ENCODE measurements at places on chromosomes 16 and 17. TPM values are rescaled to one million over a fixed set of nuclear protein-coding genes. Genes with fewer than 3 reads are reported as not detected.

The HOXB8 gene
- total RNA-seq, result not detected

The ERN2 gene
- 0.45 TPM for total RNA-seq

- DNase-seq, result no peak
These were observed 17.1 kb upstream of the C17orf58 start for GRCh38 chr17:68013385-68013784.

- no peak for DNase-seq
These were observed 50.6 kb downstream of the RNF112 start for GRCh38 chr17:19461681-19462080.

DNA sequence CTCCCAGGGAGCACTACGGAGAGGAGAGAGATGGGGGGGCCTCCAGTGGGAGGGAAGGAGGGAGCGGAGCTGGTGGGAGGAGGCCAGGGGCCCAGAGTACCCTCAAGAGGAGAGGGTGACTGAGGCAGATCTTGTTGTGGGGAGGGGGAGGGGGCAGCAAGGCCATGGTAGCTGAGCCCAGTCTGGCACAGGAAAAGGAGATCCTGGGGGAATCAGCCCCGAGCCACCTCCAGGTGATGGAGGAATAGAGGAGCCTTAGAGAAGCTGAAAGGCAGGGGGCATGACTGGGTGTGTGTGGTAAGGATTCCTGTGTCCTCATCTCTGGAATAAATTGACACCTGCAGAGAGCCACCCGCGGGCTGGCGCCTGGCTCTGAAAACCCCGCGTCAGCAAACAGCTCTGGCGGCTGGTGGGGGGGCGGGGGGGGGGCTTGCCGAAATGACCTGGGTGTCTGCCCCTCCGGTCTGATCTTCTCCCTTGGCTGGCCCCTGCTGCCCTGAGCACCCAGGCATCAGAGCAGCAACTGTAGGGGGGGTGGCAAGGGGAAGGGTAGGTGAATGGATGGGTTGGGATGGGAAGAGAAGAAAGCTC lies 1.3 kb upstream of the NLGN2 start:
- no peak for DNase-seq

The FAM117A gene
- 5.2 TPM for total RNA-seq

The IL17C gene
- total RNA-seq, result not detected

The CD300LG gene
- total RNA-seq, result not detected

DNA sequence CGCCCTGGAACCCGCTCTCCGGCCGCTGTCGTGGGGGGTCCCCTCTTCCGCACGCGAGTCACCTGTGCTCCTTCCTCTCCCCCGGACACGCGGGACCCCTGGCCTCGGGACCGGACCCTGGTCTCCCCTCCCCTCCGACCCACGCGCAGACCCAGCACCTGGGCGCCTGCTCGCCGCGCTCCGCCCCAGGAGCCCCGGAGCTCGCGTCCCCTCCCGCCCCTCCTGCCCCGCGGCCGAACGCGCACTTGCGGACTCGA lies 762 bp downstream of the RAB40B start:
- DNase-seq, result no peak

GRCh38 chr17:61087024-61087423 lies 312.6 kb upstream of the TBX2 start:
- no peak for DNase-seq

DNA sequence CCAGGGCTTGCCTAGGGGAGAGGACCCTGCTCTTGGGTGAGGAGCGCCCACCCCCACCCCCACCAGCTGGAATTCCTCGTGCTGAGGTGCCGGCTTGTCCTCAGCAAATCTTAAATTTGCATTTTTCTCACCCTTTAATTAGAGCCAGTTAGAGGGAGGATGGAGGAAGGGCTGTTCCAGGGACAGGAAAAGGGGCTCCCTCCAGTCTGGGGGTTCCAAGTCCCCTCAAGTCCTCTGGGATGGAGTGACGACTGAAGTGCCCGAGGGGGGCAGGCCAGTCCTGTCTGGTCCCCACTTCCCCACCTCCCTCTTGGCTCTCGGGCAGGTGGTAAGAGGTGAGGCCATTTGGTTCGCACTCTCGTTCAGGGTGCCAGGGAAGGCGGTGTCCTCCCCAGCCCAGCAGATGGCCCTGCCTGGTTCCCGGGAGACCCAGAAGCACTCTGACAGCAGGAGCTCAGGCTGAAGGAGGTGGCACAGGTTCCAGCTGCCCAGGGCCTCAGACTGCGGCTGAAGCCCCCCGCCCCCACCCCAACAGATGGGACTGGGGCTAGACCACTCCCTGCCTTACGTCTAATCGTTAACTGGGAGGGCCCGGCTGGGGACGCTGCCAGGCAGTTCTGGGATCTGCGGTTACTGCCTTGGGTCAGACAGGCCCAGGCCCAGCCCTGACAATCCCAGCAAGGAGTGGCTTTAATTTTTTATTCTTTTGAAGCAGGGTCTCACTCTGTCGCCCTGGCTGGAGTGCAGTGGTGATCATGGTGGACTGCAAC lies 2.2 kb downstream of the RAB26 start:
- DNase-seq, result peak; percentile 70

DNA sequence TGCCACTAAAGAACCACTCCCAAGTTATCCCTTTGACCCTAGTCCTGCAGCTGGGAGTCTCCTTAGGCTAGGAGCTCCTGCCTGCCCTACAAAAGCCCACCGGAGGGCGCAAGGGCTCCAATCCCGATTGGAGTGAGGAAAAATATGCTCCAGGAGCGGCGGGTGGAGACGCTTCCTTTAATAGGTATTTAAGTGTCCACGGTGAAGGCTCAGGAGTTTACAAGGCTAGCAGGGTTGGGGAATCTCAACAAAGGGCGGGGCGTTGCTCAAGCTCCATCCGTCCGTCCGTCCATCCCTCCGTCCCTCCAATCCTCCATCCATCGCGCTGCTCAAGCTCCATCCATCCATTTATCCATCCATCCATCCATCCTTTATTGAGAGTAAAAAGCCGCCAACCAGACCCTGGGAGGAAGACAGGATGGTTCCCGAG lies 556 bp upstream of the SPNS1 start:
- peak; percentile 61 for DNase-seq

- no peak for DNase-seq
These were observed 35.5 kb downstream of the CPNE2 start for GRCh38 chr16:57127836-57128235.

DNA sequence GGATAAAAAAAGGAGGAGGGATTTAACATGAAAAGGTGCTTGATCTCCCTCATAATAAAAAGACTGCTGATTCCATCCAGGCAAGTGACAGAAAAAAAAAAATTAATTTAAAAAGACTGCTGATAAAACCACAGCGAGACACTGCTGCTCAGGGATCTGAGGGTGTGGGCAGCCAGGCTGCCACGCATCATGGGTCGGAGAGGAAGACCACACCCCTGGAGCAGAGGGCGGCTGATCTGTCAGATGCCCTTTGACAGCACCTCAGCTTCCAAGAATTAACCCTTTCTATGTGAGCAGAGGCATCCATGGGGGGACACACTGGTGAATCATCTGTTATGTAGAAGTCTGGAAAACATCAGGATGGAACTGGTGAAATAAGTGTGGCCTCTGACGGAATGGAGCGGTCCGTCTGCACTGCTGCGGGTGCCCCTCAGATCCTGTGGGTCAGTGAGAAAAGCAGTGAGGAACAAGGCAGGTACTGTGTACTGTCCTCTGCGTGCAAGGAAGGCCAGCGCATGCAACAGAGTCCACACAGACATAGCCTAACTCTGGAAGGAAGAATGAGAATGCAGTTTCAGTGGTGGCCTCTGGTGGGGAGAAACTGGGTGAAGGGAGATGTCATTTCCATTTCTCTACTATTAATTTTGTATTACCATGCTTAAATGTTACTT lies 19.8 kb downstream of the MAPT start:
- no peak for DNase-seq

The TBC1D3K gene
- not detected for total RNA-seq

- DNase-seq, result no peak
These were observed 1.1 kb downstream of the SEZ6L2 start for GRCh38 chr16:29898135-29898803.

- no peak for DNase-seq
These were observed 351.9 kb downstream of the C16orf95 start for GRCh38 chr16:86965331-86965730.

DNA sequence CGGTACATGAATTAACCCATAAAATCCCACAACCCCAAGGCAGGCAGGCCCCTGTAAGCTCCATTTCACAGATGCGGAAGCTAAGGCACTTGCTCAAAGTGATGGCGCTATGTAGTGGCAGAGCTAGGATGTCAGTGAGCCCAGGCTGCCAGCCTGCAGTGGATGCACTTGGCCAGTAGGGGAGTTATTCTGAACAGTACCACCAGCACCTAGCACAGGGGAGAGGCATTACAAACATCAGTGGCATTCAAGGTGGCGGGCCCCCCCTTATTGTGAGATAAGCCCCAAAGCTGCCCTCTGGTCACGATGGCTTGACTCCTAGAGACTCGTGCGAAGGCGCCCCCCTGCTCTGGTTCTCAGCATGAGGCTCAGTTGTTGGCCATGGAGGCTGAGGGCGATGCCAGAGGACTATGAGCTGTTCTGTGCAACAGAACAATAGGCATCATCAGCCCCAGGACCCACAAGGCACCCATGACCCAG lies 33.8 kb downstream of the GTF3C1 start:
- DNase-seq, result no peak

- DNase-seq, result peak; percentile 76
These were observed 11.9 kb downstream of the PIEZO1 start for GRCh38 chr16:88772871-88773811.

DNA sequence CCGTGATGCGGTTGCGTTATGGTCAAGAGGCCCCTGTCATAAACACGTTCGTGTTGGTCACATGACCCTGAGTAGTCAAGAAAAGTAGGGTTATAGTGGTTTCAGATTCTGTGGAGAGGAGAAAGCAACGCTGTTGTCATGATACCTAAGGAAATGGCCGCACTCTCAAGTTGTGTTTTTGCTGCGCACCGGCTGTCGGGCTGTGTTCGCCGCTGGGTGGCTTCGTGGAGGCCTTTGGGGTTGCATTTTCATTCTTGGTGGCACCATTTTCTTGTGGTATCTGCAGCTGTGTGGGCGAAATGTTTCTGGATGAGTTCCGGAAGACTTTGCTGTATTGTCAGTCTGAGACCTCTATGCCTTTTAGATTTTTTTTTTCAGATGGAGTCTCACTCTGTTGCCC lies 35.0 kb downstream of the DEF8 start:
- DNase-seq, result no peak

- DNase-seq, result no peak
These were observed 36.1 kb downstream of the NLK start for GRCh38 chr17:28078341-28079229.

GRCh38 chr17:66939461-66940114 lies 24.9 kb upstream of the CACNG4 start:
- DNase-seq, result no peak

The SP6 gene
- 0.45 TPM for total RNA-seq

The IGFBP4 gene
- 14.5 TPM for total RNA-seq

DNA sequence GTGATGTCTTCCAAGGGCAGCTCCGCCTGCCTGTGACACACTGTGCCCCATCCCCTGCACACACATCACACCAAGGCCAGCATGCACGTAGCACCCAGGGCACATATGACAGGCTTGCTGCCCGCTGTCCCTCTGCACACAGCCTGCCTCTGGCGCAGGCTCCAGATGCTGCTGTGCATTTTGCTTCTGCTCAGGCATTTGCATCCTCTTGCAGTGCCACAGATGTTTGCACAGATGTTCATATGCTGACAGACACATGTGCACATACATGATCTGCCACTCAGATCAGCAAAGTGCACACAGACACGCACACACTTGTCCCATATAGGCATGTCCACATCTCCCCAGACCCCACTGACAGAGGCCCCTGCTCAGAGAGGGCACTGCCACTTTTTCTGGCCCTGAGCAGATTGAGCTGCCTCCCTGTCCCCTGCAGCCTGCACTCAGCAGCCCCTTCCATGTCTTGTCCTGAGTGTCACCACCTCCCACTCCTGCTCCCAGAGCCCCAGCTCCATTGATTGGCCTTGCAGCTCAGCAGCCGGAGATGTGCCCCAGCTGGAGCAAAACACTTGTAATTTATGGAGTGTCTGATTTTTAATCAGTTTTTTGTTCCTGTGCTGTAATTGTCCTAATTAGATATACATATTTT lies 115.1 kb upstream of the RPL38 start:
- no peak for DNase-seq

The BRIP1 gene
- 16.0 TPM for total RNA-seq

- peak; percentile 20 for DNase-seq
These were observed 16.2 kb upstream of the TNRC6C start for GRCh38 chr17:77942112-77942988.

- DNase-seq, result no peak
These were observed 102.6 kb upstream of the CDC42EP4 start for GRCh38 chr17:73414171-73414955.

DNA sequence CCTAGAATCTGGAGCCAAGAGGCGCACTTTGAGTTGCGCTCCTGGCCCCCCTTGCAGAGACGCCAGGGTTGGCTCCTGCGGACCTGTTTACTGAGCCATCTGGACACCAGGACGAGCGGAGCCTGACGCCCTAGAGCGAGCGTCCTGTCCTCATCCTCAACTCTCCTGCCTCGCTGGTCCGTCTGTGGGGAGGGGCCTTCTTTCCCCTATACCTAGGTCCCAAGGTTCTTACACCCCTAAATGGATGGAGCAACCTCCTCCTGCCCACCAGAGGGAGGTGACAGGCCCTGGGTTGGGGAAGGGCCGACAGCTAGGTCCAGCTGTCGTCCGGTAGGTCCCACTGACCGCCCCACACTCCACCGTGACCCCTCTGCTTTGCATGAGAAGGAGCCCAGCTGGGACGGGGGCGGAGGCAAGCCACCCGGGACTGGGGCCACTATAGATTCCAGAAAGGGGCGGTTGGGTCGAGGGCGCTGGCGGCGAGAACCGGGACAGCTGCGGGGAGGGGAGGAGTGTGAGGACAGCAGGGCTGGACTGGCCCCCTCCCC lies 3.1 kb upstream of the LHX1 start:
- peak; percentile 76 for DNase-seq

The CCL2 gene
- 5.5 TPM for total RNA-seq

DNA sequence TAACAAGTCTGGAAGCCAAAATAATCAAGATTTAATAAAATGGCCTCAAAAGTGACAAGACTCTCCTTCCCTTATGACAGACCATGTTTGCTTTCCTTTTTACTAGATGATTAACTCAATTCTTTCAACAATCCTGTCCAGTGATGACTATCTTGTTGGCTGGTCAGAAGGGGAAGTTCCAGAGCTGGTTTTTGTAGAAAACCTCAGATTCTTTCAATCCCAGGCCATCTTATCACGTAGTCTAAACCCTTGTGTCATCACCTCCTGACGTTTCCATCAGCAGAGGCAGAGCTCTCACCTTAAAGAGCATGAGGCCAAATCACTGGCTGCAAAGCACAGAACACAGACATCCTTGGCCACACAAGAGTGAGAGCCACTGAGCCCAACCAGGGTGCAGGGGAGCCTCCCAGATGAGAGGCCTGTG lies 125.3 kb downstream of the ANKRD11 start:
- DNase-seq, result no peak

Measured in cerebellum (tissue), 4 donors.